ENCODE measurements at places on chromosomes 11 and 22.
A peak's percentile ranks its signal among the peaks of the same experiment; 100 is the strongest.

DNA sequence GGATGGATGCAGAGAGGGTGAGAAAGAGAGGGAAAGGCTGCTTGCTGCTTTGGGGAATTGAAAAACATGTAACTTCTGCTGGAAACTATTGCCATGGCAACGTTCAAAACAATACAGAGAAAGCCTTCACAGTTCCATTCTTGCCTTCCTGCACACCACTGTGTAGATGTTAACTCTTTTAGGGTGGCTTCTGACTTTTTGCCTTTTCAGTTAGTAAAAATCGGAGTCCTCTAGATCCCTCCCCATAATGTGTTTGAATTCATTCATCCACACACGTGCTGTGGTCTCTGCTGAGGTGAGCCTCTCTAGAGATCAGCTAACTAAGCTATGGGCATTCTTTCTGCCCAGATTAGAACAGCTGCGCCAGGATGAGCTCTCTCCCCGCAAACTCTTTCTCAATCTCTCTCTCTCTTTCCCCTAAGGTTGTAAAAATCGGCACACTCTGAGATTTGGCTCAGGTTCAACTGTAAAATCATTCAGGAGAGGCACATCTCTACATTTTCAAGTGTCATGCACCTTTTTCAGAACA, 1178.3 kb downstream of the LRRC4C start:
- no peak for DNase-seq

DNA sequence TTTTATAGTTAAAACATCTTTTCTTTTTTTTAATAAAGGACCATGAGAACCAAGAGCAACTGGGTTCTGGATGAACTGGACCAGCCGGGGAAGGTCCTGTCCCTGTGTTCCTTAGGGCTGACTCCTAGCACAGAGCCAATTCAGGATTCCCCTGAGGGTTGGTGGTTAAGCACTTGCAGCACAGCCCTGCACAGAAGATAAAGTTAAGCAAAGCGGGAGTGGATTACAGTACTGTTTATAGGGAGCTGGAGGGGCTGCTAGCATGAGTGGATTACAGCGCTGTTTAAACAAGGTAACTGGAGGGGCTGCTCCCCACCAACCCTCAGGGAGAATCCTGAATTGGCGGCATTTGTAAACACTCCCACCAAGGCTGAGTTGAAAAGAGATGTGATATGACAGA, 90.6 kb downstream of the CELSR1 start:
- no peak for DNase-seq

- DNase-seq: peak; percentile 68
These were observed 8.5 kb upstream of the CCDC89 start for GRCh38 chr11:85694385-85694980.

GRCh38 chr22:24455751-24456426, 28.5 kb downstream of the ADORA2A start:
- DNase-seq: no peak

DNA sequence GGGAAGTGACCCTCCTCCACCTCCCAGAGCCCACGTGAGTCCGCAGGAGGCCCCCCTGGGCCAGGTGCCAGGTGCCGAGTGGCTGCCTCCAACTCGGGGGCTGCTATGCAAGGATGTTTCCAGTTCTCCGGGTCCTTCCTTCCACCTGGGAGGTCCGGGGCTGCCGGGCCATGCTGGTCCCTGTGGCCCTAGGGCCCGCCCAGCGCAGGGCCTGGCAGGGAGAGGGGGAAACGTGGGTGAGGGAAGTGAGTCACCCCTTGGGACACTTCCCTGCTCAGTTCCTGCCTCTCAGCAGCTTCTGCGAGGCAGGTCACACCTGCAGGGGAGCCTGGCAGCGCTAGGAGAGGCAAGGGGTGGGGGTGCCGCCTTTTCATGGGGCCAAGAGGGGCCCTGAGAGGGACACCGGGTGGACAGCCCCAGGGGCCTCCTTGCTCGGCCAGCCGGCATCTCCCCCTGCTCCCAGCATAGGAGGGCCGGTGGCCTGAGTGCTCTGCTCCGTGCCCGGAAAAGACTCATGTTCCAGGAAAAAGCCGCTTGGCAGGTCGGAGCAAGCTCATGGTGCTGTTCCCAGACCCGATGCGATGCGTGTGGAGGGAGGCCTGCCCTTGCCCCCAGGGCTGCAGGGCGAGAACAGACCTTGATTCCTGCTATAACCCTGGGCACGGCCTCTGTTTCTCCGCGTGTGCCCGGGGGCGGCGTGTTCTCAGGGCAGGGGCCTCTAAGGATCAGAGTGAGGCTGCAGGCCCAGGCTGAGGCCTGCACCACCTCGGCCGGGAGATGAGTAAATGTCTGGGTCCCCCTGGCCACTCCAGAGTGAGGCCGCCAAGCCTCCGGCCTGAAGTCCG, 30.3 kb upstream of the WNT7B start:
- DNase-seq: peak; percentile 85

DNA sequence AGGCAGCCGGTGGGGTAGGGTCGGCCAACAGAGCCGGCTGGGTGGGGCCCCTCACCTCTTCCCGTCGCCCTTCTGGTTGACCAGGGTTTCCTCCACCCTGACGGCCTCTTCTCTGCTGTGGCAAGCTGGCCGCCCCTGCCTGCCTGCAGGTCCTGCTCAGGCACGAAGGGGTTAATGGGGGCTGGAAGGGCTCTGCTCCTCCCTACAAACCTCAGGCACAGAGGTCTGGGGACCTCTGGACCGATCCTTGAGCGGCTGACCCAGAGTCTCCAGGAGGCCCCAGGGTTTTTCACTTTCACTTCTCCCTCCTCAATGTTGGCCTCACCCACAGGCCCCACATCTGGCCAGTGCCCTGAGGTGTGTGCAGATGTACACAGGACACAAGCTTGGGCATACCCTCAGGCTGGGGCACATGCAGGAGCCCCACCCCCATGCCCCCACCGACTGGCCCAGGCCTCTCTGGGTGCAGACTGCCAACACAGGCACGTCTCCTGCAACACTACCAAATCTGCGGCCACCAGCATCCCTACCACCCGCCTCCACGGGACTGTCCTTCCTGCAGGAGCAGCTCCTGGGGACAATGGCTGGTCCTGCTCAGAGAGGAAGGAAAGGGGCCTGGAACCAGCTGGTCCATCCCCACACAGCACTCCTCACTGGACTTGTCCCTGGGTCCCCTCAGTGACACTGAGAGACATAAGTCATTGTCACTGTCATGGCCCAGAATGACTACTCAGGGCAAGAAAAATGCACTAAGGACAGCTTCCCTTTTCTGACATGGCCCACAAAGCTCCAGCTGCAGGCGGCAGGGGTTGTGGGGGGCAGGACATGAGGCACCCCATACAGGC, 3.2 kb upstream of the TBX1 start:
- DNase-seq: no peak
